Heart left ventricle (tissue), 16 donors: ENCODE measurements at places on chromosomes 3 and 15. TPM values are rescaled to one million over a fixed set of nuclear protein-coding genes. Genes with fewer than 3 reads are reported as not detected.

DNA sequence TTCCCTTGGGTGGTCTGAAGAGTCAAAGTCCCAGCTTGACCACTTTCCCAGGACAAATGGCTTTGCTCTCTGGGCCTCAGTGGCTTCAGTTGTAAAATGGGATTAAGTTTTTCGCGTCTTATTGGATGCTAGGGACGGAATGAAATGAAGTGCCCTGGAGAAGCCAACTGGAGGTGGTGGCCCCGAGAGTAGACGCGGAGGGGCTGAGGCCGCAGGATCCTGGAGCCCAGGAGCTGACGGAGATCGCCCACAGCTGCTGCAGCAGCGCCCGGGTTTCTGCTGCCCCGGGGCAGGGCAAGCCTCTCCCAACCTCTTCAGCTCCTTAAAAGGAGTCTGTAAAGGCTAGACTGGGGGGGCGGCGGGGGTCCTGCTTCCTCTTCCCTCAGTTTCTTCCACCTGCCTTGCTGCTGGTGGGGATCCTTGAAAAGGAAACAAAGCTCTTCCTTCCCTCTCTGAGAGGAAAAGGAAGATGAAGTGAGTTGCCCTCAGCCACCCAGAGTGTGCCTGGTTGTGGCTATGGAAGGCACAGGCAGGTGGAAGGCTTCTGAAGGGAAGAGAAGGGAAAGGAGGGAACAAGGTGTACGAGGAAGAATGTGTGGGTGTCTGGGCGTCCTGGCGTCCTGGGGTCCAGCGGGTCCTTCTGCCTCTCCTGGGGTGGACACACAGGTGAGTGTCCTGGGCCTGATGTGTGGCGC lies 967 bp upstream of the BNC1 start:
- DNase-seq = no peak
- no peaks in the 10 kb centered on the region for H3K4me1 ChIP-seq
- H3K36me3 ChIP-seq = no peaks in the 10 kb centered on the region
- no peak overlapping the region for H3K4me3 ChIP-seq
- peaks cover 40% of the 10 kb centered on the region for H3K27me3 ChIP-seq

Gene C3orf22
- total RNA-seq = not detected

Gene AP3S2
- 43.3 TPM for total RNA-seq

DNA sequence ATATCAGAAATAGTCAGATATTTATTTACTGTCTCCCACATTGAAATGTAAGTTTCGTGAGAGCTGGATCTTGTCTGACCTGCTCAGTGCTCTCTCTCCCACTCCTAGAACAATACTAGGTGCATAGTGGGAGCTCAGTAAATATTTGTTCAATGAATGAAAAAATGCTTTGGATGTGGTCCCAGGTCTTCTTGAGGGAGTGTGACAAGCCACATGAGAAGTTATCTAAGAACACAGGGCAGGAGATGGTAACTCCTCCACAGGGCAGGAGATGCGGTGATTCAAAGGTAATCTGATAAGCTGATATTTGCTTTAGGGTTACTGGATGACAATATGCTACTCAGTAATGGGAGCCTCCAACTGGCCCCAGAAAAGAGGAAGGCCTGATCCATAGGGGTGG lies 25.8 kb upstream of the PLA2G4E start:
- H3K27ac ChIP-seq = no peak overlapping the region
- no peaks in the 10 kb centered on the region for H3K27me3 ChIP-seq
- no peak overlapping the region for H3K4me3 ChIP-seq
- peaks cover 7% of the 10 kb centered on the region for H3K4me1 ChIP-seq
- no peak for DNase-seq

GRCh38 chr15:68589783-68590710 lies 11.3 kb downstream of the CORO2B start:
- no peak for DNase-seq
- no peak overlapping the region for H3K4me3 ChIP-seq
- peaks cover 5% of the 10 kb centered on the region for H3K4me1 ChIP-seq

DNA sequence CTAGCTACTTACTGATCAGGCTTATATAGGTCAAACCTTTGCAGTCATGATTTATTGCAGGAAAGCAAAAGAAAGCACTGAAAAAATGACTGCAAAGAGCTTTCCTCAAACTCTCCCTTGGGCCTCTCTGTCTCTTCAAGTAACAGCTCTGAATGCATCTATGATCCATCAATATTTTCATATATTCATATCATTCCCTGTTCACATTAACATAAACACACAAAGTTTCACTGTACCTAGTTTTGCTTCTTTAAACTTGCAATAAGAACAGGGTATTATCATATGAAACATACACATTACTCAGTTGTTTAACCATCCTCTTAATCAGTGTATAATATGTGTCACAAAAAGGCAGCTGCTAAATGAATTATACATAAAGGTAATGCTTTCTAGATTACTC lies 107.9 kb upstream of the ARL6 start:
- H3K4me1 ChIP-seq = no peaks in the 10 kb centered on the region
- no peaks in the 10 kb centered on the region for H3K27me3 ChIP-seq
- H3K27ac ChIP-seq = no peak overlapping the region
- no peak overlapping the region for H3K4me3 ChIP-seq
- H3K36me3 ChIP-seq = no peaks in the 10 kb centered on the region
- no peak for DNase-seq

DNA sequence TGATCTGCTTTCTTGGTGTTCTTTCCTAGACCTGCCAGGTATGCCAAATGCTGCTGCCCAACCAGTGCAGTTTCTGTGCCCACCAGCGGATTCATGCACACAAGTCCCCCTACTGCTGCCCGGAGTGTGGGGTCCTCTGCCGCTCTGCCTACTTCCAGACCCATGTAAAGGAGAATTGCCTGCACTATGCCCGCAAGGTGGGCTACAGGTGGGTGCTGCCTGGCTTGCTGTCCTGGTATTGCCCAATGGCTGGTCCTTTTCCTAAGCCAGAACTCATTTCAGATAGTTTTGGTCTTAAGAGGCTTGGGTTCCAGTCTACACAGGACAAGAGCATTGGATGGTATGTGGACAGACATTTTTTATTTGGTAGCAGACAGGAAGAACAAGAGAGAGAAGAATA lies 26.5 kb upstream of the ALPK3 start:
- H3K4me3 ChIP-seq = no peak overlapping the region
- H3K4me1 ChIP-seq = peaks cover 3% of the 10 kb centered on the region
- no peaks in the 10 kb centered on the region for H3K27me3 ChIP-seq
- DNase-seq = no peak
- no peak overlapping the region for H3K27ac ChIP-seq

Gene C2CD4B
- 3.5 TPM for total RNA-seq

- H3K27me3 ChIP-seq = peaks cover 95% of the 10 kb centered on the region
- no peaks in the 10 kb centered on the region for H3K36me3 ChIP-seq
- peaks cover 39% of the 10 kb centered on the region for H3K4me1 ChIP-seq
Measured at GRCh38 chr15:52783929-52784798, 6.0 kb downstream of the ONECUT1 start.

DNA sequence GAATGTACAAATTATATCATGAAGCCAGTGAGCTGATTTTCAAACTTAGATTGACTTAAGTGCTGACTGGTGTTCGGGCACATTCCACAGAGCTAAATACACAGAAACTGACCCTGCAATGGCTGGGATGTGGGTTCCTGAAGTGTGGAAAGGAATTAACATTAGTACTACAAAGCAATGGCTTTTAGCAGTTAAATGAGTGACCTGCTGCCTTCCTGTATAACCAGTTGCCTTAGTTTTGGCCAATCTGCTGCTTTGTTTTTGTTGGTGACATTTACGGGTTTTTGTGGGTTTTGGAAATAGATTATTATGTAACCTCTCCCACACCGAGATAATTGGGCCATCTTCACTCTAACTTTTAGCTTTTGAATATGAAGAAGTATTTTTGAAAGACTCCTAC lies 2.4 kb upstream of the SKIC8 start:
- DNase-seq = no peak
- H3K36me3 ChIP-seq = no peaks in the 10 kb centered on the region
- no peak overlapping the region for H3K27ac ChIP-seq
- H3K4me3 ChIP-seq = no peak overlapping the region

Gene XCR1
- 0.07 TPM for total RNA-seq

DNA sequence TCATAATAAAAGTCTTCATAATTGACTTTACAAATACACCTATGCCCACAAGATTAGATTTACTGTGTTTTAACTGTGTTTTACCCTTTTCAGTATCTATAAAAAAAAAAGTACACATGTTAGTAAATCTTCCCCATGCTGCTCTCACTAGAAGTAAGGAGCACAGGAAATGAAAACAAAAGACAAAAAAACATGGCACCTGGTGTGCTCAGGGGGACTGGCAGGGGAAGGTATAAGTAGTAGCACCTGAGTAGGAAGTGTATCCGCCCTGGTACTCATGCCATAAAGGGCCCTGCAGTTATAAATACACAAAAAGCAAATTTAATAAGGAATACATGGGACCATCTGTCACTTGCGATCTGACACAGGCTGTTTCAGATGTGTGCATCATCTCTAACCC lies 8.9 kb upstream of the ALDH1A2 start:
- H3K4me3 ChIP-seq = no peak overlapping the region
- no peak overlapping the region for H3K27ac ChIP-seq
- H3K36me3 ChIP-seq = no peaks in the 10 kb centered on the region
- H3K27me3 ChIP-seq = peaks cover 14% of the 10 kb centered on the region
- H3K4me1 ChIP-seq = no peaks in the 10 kb centered on the region

Gene ATP8B4
- 2.5 TPM for total RNA-seq

DNA sequence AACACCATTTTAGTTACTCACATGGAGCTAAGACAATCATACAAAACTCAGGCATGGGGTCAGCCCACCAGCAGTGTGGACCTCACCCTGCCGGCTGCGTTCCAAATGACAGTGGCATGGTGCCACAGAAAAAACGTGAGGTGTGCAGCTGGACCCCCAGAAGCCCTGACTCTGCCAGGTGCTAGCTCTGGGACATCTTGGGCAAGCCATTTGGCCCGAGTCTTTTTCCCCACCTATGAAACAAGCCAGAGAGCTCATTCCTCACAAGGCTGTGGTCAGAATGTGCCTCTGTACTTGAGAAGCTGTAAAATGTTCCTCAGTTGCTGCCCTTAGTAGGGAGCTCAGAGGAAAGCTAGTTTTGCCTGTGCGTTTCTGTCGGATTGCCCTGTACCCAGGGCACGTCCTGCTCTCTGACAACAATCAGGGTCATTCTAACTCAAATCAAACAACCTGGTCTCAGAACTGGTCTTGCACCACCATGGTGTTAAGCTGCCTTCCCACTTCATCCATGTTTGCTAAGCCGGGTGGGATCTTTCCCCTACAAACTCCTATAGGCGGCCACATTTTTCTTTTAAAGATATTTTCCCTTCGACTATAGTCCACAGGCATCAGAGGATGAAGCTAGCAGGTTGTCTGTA lies 44.9 kb downstream of the LIPC start:
- no peak overlapping the region for H3K27ac ChIP-seq
- no peak overlapping the region for H3K4me3 ChIP-seq
- H3K36me3 ChIP-seq = no peaks in the 10 kb centered on the region
- no peaks in the 10 kb centered on the region for H3K27me3 ChIP-seq
- H3K4me1 ChIP-seq = peaks cover 58% of the 10 kb centered on the region
- DNase-seq = no peak

GRCh38 chr15:95302809-95303208 lies 1027.7 kb upstream of the NR2F2 start:
- DNase-seq = no peak
- no peak overlapping the region for H3K27ac ChIP-seq
- no peaks in the 10 kb centered on the region for H3K27me3 ChIP-seq
- H3K36me3 ChIP-seq = no peaks in the 10 kb centered on the region
- no peak overlapping the region for H3K4me3 ChIP-seq
- H3K4me1 ChIP-seq = peaks cover 8% of the 10 kb centered on the region

DNA sequence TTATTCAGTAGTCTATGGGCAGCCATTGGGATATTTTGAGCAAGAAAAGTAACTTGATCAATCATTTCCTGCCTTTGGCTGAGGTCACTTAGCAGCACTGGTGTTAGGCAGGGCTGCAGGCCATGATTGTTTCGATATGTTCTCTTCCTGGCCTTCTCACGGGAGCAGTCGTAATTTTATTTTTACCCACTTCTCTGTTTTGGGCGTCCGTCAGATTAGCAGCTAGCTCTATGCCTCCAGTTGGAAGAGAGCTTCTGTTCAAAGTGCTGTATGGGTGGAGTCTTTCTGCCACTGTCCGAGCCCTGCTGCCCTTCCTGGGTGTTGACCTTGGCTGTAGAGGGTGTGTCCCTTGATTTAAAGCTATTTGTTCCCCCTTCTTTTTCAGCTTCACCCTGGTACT lies 123.4 kb upstream of the ROPN1 start:
- no peaks in the 10 kb centered on the region for H3K27me3 ChIP-seq
- H3K4me1 ChIP-seq = peaks cover 9% of the 10 kb centered on the region

Gene ADAMTSL3
- 7.7 TPM for total RNA-seq

Gene ALS2CL
- total RNA-seq = 23.1 TPM

GRCh38 chr3:135165260-135165659 lies 370.2 kb downstream of the EPHB1 start:
- no peaks in the 10 kb centered on the region for H3K27me3 ChIP-seq
- H3K27ac ChIP-seq = no peak overlapping the region
- no peak for DNase-seq
- H3K4me1 ChIP-seq = no peaks in the 10 kb centered on the region

Gene ACKR2
- 0.65 TPM for total RNA-seq

Gene CCR8
- 0.29 TPM for total RNA-seq

DNA sequence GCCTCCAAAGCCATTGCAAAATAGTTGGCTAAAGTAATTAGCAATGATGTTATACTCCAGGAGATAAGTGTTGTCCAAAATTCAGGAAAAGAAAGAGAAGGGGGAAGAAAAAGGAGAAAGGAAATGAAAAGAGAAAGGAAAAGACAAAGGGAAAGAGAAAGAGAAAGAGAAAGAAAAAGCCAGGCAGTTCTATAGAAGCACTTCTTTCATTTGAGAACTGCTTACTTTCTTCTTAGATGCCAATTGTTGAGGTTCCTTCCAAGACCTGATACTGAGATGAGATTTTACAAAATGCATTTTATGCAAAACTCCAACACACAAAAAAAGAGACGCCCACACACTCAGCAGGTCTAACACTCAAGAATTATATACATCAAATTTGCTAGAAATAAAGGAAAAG lies 298.4 kb downstream of the KCNH8 start:
- no peak for DNase-seq
- no peaks in the 10 kb centered on the region for H3K27me3 ChIP-seq
- H3K4me3 ChIP-seq = no peak overlapping the region
- no peaks in the 10 kb centered on the region for H3K36me3 ChIP-seq
- no peaks in the 10 kb centered on the region for H3K4me1 ChIP-seq

- H3K36me3 ChIP-seq = no peaks in the 10 kb centered on the region
- no peak overlapping the region for H3K4me3 ChIP-seq
- DNase-seq = no peak
- H3K27ac ChIP-seq = no peak overlapping the region
- H3K4me1 ChIP-seq = peaks cover 19% of the 10 kb centered on the region
- H3K27me3 ChIP-seq = no peaks in the 10 kb centered on the region
Measured at GRCh38 chr3:42742688-42743087, 30.4 kb downstream of the CCDC13 start.
